ENCODE measurements at places on chromosomes 6 and 20.
A peak's percentile ranks its signal among the peaks of the same experiment; 100 is the strongest.

DNA sequence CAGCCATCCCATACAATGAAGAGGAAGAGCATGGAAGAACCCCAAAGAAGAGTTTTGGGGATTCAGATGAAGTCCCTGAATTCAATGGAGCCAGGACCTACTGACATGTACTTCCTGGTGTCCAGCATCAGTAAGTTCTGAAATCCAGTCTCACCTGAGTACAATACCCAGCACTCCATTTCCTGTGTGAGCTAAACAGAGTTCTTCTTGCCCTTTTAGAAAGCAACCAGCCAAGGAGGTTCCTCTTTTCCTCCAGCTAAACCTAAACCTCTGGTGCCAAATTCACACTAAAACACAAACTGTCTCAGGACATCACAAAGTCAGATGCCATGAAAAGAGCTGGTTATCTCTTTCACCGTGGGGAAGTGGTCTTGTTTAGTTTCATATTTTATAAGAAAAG is 71.5 kb downstream of the PKHD1 start:
- no peak for DNase-seq

- DNase-seq = no peak
Observed at GRCh38 chr20:58006346-58007316, 221.8 kb downstream of the ANKRD60 start.

DNA sequence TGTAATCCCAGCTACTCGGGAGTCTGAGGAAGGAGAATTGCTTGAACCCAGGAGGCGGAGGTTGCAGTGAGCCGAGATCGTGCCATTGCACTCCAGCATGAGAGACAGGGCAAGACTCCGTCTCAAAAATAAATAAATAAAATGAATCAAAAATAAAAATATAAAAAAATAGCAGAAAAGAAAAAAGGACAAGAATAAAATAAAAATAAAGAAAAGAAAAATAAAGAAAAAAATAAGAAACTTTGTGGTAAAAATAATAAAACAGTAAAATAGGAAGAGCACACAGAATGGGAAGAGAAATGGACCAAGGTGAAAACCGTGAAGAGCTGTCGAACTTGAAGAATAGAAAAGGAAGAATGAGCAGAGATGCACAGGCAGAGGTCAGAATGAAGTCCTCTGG is 63.0 kb downstream of the SNX5 start:
- DNase-seq = no peak

DNA sequence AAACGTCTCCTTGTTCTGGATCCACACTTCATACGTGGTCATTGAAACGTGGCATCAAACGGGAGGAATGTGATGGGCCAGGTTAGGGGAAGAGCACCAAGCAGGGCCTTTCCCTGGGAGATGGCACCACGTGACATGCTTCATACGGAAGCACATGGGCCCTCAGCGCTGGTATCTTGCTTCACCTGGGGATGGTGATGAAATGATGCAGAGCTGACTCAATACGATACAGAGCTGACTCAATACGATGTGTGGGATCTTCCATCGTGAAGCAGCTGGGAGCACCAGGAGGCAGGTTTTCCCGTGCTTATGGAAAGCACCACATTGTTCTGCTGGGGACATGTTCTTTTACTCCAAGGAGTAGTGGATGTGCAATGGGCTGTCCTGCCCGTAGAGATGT is 22.5 kb upstream of the TAGAP start:
- DNase-seq = no peak

DNA sequence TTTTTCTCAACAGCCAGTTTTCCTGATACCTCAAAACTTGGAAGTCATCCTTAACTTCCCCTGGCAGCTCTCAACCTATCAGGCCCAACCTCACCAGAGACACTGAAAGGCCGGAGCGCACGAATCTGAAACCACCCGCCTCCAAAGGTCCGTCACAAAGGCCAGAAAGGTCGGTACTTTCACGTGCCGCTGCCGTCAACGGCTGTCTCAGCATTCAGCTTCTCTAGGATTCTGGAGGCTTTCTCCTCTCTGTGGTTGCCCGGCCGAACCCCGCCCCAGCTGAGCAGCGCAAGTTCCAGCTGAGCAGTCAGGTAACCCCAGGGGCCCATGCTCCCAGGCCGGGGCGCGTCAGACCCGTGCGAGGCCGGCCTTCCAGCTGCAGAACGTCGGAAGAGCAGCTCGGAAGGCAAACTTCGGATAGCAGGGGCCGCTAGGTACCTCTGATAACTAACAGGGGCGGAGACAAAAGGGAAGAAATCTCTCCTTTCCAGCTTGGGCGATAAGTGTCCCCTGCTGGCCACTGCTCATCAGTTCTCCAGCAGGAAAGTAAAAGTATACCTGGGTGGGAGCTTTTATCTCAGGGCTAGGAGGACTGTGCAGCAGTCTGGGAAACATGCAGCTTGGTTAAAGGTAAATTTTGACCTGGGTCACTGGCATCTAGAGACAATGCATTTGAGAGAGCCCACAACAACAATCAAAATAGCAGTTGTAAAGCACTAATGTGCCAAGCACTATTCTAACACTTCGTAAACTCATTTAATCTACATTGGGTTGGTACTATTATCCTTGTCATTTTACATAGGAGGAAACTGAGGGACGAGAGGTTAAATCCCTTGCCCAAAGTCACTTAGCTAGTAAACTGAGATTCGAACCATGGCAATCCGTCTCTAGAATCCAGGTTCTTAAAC is 16.1 kb downstream of the ZSCAN12 start:
- DNase-seq = no peak

- no peak for DNase-seq
Observed at GRCh38 chr20:15098351-15098750, 760.9 kb upstream of the FLRT3 start.

DNA sequence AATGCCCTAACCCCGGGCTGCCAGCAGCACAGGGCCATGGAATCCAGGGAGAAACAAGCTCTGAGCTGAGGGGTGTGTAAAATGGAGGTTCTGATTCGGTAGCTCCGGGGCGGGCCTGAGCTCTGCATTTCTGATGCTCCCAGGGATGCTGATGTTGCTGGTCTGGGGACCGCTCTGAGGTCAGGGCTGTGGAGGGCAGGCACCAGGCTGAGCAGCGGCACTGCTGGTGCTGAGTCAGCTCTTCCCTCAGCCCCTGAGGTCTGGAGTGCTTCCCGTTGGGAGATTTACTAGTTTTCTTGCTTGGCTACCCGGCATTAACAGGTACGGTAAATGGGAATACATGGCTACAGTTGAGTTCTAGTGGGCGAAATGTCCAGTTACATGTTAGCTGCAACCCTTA is 18.6 kb upstream of the CST3 start:
- no peak for DNase-seq

GRCh38 chr20:59884494-59884893 is 48.9 kb downstream of the SYCP2 start:
- DNase-seq = no peak

DNA sequence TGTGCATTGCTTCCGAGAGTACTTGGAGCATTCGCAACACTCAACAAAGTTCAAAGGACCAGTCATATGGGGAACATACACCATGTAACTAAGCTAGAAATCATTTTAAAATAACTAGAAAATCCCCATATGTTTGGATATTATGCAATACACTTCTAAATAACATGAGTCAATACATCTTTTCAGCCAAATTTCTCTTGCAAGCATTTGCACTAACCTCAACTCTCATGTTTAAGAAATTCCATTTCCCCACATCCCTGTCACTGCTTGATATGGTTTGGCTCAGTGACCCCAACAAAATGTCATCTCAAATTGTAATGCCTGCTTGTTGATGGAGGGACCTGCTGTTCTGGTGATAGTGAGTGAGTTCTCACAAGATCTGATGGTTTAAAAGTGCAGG is 85.7 kb upstream of the CST7 start:
- DNase-seq = no peak

GRCh38 chr6:26464014-26464413 is 6.3 kb downstream of the BTN2A1 start:
- DNase-seq = no peak

DNA sequence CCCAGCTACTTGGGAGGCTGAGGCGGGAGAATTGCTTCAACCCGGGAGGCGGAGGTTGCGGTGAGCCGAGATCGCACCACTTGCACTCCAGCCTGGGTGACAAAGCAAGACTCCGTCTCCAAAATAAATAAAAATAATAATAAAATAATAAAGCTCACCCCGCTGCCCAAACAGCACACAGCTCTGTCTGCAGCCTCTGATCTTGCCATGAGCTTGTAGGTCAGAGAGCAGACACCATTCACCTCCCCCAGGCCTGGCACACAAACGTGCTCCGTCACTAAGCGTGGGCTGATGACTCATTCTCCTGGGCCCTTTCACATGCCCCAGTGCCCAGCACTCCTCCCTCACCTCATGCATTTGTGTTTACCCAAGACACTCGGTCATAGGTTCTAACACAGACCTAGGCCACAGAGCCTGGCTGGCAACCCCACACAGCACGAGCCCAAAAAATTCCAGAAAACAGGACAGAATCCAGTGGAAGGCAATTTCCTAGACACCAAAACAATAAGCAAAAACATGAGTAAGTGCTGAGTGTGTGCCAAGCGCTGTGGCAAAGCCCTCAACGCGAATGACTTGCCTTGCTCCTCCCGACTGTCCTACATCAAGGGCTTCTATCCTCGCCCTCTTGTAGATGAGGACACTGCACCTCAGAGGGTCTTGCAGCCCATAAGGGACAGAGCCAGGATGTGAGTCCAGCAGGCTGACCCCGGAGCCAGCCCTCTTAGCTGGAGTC is 18.0 kb downstream of the ATP9A start:
- peak; percentile 9 for DNase-seq

DNA sequence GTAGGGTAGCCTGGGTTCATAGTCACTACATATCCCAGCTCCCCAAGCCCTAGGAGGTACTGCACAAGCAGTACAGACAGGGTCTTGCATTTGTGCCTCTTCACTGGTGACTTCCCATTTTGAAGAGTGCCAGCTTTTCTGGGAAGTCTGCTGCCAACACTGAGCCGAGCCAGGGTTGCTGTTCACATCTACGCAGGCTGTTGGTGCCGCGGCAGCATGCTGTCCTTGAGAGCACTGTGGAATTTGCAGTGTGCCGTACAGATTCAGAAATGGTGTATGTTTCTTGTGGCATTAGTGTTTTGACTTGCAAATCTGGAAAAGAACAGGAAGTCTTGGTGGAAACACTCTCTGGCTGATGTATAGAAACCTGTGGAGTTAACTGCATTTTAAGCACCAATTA is 67.5 kb downstream of the JARID2 start:
- no peak for DNase-seq

DNA sequence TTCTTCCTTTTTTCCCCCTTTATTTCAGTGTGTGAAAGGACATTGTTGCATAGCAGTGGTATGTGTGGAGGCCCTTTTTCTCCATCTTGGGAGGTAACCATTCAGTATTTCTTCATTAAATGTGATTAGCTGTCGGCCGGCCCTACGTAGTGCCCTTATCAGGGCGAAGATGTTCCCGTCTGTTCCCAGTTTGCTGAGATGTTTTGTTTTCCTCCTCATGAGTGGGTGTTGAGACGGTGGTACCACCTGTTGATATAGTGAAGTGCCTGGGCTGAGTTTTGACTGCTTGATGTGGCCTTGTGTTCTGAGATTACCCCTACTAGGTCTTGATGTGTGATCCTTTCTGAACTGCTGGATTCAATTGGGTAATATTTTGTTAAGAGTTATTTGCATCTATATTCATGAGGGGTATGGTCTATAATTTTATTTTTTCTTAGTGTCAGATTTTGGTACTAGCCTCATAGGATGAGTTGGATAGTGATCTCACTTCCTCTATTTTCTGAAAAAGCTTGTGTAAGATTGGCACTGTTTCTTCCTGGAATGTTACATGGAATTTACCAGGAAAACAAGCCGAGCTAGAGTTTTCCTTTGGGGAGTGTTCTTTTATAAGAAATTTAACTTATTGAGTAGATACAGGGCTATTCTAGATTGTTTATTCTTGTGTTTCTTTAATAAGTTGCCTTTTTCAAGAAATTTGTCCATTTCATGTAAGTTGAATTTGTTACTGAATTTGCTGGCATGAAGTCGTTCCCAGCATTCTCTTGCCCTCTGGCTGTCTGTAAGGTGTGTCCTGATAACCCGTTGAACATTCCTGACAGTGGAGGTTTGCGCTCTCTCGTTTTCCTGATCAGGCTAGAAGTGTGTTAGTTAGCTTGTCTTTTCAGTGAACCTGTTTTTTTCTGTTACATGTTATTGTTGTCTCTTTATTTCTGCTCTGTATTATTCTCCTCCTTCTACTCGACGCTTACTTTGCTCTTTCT is 4.3 kb downstream of the MTG2 start:
- no peak for DNase-seq

- DNase-seq = no peak
Observed at GRCh38 chr20:891706-892080, 24.4 kb downstream of the ANGPT4 start.

DNA sequence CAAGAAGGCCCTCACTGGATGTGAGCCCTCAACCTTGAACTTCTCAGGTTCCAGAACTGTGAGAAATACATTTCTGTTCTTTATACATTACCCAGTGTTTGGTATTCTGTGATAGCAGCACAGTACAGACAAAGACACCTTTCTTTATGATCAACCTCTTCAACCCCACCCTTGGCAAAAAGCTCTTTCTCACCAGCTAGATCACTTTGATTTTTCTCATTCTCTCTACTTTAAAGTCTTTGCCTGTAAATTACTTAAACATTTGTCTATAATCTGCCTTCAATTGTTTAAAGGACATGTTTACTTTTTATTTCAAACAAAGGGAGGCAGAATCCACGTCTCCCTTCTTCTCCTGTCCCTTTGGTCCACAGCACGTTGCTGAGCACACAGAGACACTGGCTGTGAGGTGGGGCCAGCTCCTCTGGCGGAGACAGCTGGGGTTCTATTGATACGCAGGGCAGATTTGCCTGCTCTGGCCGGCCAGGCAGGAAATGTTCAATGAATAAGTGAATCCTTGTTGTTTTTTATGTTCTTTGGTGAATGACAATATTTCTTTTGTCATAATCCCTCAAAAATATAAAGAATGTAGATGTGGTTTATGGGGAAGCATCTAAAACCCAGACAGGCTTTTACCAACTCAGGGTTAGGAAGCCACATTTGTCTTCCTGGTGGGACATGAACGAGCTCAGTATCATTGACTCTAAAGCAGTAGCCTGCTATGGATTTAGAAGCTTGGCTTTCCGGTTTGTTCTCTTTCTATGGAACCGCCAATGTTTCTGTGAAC is 52.9 kb downstream of the NEDD9 start:
- no peak for DNase-seq

DNA sequence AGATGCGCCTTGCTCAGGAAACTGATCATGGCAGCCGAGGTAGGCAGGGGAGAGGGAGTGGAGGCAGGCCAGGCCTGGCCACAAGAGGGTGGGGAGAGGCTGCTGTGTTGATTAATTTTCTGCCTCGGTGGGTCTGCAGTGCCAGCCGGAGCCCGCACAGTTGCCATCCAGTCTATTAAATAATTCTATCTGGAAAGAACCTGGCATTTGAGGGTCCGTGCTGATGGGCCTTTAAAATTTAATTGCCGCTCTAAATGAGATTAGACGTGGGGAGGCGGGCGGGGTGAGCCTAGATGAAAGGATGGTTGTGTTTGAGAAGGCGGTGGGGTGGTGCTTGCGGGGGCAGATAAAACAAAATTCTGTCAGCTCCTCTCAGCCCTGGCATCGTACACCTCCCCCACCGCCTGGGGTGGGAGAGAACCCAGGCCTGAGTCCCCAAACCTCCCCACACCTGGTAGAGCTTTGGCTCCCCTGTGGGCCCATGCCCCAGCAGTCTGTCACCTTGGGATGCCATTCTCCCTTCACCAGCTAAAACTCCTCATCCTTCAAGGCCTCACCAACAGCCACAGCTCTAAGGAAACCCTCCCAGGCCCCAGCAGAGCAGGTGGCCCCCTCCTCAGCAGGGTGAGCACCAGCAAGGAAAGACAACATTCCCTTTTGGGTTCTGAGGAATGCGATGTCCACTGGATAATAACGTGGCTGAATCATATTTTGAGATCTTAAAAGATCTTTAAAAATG is 167.3 kb downstream of the GRM4 start:
- no peak for DNase-seq

- no peak for DNase-seq
Observed at GRCh38 chr6:122495612-122496011, 24.0 kb upstream of the SERINC1 start.

- DNase-seq = no peak
Observed at GRCh38 chr20:41172296-41173140, 35.2 kb downstream of the PLCG1 start.

All from activated CD8-positive, alpha-beta memory T cell treated with anti-CD3 and anti-CD28 coated beads for 4 hours (primary cell).